ENCODE measurements at places on chromosomes 7 and 10.

DNA sequence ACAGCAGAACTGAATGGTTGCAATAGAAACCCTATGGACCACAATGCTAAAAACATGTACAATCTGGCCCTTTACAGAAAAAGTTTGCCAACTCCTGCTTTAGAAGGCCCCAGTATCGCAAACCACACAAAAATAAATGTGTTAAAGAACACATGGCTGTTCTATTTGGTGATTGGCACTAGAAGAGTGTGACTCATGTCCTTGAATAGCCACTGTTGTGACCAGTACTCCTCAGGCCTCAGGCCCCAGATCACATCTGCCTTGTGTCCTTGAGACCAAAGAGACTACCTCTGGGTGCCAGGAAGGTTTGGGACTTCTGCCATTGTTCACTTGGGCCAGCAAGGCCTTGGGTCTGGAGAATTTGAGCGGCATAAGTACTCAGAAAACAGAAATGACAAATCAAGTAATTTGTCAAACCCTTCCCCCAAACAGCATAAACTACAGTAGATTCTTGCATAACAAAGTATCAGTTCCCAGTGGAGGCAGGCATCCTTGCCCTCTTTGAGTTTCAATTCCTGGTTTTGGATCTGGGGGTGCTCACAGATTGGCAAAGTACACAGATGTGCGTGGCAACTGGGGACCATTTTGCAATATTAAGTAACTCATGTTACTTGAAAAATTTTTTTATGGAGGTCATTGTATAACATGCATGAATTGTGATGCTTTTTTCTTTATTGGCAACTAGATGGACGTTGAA lies 50.2 kb downstream of the MTURN start:
- DNase-seq = no peak

- DNase-seq = no peak
Observed at GRCh38 chr10:8238986-8239385, 184.5 kb downstream of the GATA3 start.

- no peak for DNase-seq
Observed at GRCh38 chr7:40922316-40922670, 780.6 kb downstream of the INHBA start.

DNA sequence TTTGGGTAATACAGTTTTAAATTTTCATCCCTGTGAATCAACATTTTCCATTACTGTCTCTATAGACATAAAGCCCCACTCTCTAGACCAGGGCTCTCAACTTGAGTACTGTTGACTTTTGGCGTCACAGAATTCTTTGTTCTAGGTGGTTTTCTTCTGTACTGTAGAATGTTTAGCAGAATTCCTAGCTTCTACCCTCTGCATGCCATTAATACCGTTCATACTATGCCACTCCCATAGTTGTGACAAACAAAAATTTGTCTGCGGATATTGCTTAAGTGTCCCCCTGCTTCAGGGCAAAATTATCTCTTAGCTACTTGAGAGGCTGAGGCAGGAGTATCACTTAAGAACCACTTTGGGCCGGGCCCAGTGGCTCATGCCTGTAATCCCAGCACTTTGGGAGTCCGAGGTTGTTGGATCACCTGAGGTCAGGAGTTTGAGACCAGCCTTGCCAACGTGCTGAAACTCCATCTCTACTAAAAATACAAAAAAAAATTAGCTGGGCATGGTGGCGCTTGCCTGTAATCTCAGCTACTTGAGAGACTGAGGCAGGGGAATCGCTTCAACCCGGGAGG lies 57.3 kb upstream of the NRG3 start:
- DNase-seq = no peak

DNA sequence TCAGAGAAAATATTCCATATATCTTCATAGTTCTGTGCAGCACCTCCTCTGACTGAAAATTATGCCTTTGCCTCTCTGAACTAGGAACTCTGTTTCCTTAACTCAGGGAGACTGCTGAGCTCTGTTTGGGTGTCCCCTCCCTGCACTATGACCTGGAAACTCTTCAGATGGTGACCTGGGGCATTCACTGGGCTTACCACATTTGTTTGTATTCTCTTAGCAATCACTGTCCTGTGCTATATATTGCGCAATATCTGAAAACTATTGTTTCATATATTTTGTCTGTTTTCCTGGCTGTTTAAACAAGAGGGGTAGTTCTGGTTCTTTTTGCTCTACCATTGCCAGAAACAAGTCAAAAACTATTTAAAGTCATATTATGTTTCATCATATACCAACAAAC lies 181.8 kb upstream of the KIAA1217 start:
- DNase-seq = no peak

DNA sequence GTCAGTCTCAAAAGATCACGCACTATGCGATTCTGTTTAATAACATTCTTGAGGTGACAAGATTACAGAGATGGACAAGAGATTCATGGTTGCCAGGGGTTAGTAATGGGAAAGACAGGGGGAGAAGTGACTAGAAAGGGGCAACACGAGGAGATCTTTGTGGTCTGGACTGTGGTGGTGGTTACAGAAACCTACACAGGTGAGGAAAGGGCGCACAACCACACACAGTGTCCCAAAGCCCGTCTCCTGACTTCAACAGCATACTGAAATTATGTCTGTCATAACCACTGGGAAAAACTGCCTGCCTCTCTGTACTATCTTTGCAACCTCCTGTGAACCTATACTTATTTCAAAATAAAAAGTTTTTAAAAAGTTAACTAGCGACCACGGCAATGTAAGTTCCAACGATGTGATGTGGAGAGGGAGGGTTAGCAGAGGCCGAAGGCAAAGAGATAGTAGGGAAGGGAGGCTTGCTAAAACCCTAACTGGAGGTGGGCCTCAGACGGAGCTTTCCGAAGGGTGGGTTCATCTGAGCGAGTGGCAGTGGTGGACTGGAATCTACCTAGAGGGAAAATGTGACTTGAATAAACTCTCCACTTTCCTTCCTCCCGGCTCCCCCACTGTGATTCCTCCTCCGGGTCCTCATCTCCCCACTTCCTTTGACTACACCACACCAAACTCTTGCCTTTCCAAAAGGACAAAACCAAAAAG lies 43.7 kb downstream of the GNA12 start:
- no peak for DNase-seq

DNA sequence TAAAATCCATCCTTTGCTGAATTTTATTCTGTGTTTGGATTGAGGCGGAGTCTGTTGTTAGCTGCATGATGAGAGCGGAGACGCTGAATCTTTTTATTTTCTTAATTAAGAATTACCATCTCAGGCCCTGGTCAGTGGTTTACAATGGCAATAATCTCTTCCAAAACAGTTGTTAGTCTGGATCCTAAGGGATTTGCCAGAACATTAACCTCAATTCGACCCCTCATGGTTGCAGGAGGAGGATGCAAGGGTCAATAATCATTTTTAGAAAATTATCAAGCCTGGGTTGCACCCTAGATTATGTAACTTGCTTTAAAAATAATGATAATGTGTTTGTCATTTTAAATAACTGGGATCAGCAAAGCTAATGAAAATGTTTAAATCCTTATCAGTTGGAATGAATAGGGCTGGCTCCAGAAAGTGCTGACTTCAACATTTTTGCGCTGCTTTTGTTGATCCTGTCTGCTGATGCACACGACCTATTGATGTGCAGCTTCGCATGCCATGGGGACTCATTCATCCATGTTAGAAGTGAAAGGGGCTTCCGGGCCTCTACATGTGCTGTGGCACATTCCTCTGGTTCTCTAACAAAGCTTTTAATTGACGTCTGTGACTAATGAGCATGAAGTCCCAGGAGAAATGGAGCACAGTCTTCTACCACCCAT lies 80.7 kb upstream of the KIAA1217 start:
- DNase-seq = no peak

GRCh38 chr7:133358708-133359107 lies 105.8 kb downstream of the EXOC4 start:
- DNase-seq = no peak

DNA sequence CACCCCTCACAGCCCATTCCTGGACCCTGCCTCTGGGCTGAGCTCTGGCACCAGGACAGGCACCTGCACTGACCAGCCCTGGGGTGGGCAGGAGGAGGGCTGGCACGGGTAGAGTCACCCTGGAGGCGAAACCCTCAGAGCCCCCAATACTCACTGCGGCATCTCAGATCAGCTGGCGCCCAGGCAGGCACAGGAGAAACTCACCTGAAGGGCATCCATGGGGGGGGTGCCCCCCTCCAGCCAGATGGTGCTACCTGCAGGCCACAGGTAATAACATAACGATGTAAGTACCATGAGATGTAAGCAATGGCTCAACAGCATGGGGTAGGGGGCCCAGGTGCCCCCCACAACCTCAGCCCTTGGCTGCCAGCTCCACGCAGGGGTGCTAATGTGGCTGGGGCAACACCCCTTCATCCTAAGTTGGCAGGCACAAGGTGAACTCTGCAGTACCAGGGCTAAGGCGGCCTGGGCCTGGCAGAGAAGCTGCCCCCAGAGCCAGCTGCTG lies 12.1 kb upstream of the PYROXD2 start:
- no peak for DNase-seq

DNA sequence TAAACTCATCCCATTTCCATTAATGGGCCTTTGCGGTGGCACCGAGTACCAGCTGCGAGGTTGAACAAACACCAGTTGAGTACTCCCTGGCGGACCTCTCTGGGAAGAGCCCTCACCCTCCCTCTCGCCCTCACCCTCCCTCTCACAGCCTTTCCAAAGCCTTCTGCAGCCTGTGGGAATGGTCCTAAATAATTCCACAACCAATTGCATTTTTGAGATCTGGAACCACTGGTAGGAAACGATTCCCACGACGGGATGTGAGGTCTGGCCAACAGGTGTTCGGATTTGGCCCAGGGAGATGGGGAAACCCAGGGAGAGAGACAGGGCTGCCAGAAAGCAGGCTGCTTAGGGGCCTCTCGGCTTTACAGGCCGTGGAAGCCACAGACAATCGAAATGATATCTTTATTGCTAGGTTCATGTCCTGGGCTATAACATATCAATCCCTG lies 5.3 kb downstream of the PTF1A start:
- DNase-seq = no peak

- no peak for DNase-seq
Observed at GRCh38 chr7:39733881-39734632, 110.7 kb downstream of the RALA start.

- DNase-seq = no peak
Observed at GRCh38 chr7:46999866-47000265, 582.0 kb downstream of the TNS3 start.

GRCh38 chr7:77667459-77668086 lies 28.7 kb upstream of the RSBN1L start:
- DNase-seq = peak; percentile 61

- DNase-seq = no peak
Observed at GRCh38 chr10:35058134-35058533, 32.0 kb downstream of the CUL2 start.

- DNase-seq = peak; percentile 39
Observed at GRCh38 chr10:84820120-84820519, 491.7 kb downstream of the CCSER2 start.

DNA sequence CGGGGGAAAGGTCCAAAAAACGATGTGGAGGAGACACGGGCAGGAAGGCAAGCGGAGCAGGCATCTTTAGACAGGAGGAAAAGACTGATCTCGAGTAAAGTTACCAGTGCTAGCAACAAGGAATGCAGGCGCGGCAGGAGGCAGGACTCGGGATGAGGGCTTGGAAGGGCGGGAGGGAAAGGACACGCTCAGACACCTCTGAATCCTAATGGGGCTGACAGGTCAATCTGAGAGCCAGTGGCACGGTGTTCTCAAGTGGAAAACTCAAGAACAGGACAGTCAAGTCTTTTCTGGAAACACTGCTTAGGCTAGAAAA lies 155.3 kb upstream of the COBL start:
- DNase-seq = no peak

- no peak for DNase-seq
Observed at GRCh38 chr7:26729150-26729775, 135.1 kb downstream of the SKAP2 start.

GRCh38 chr10:87916515-87916914 lies 53.1 kb downstream of the PTEN start:
- DNase-seq = no peak

- DNase-seq = no peak
Observed at GRCh38 chr7:93980744-93981479, 23.2 kb downstream of the BET1 start.

- no peak for DNase-seq
Observed at GRCh38 chr7:30556840-30557239, 37.8 kb upstream of the GARS1 start.

- DNase-seq = no peak
Observed at GRCh38 chr7:137996871-137997270, 5.0 kb downstream of the CREB3L2 start.

- DNase-seq = no peak
Observed at GRCh38 chr10:6707352-6707751, 127.3 kb upstream of the PRKCQ start.

GRCh38 chr10:8221451-8221850 lies 167.0 kb downstream of the GATA3 start:
- no peak for DNase-seq

Data from DMS 273 treated with DMSO at 0.1 percent for 48 hours (cell line).